ENCODE measurements at places on chromosomes 11 and 22.

DNA sequence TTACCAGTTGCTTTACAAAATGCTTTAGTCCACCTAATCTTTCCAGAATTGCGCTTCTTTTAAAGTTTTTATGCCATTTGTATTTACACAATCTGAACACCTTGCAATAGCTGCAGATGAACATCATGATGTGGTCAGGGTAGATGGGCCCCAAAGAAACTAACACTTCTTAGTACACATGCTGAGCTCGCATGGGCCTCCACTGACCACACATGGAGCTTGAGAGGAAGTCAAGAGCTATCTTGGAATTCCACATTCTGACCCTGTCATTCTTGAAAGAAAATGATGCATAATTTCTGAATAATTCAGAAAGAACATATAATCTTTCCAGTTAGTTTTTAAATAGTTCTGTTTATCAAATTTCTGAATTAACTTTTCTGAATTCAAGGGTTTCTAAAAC is 7.7 kb downstream of the LIPT2 start:
- DNase-seq: no peak

DNA sequence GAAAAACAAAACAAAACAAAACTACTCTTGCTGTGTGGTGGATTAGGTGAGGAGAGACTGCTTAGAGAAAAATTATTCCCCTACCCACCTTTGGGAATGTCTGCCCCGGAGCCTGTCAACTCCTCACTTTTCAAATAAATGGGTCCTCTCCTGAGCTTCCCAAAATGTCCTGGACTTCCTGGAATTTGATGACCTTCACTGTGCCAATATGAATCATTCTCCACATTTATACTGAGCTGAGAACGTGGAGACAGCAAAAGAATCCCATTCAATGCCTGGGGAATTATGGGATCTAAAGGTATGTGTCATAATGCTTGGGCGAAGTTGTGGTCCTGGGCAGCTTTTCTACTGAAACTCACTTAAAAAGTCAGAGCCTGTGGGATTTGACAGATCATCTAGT is 136.8 kb downstream of the KIF18A start:
- no peak for DNase-seq

- DNase-seq: no peak
Measured at GRCh38 chr22:50252082-50253045, 1.3 kb upstream of the HDAC10 start.

GRCh38 chr11:31801298-31801702 is 9.8 kb downstream of the PAX6 start:
- DNase-seq: no peak

DNA sequence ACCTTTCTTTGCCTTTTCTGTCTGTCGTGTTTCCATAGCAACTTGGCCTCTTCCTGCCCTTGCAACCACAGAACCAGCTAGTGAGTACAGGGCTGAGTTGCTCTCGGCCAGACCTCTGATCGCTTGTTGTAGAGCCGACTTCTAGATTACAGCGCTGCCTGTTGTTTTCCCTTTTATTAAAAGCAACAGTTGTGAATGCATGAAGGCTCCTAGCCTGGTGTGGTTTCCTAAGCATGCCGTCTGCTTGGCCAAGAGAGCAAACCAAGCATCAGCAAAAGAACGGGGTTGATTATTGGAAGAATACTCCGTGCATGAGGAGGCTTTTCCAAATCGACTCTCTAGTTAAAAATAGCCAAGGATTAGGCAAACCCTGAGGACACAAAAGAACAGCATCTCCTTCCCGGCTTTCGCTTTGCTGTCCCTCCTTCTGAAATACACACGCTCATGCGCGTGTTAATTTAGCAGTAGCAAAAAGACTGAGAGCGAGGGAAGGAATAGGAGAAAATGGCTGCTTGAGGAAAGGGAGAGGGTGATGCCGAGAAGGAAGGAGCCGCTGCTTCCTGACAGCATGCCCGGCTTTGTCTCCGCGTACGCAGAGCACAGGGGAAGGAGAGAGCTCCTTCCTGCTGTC is 71.5 kb upstream of the TTC12 start:
- DNase-seq: no peak

Data from DMS79 (cell line).